ENCODE measurements at places on chromosomes 11 and 22.

- no peak for DNase-seq
Measured at GRCh38 chr11:69866648-69867047, 47.4 kb upstream of the FGF3 start.

DNA sequence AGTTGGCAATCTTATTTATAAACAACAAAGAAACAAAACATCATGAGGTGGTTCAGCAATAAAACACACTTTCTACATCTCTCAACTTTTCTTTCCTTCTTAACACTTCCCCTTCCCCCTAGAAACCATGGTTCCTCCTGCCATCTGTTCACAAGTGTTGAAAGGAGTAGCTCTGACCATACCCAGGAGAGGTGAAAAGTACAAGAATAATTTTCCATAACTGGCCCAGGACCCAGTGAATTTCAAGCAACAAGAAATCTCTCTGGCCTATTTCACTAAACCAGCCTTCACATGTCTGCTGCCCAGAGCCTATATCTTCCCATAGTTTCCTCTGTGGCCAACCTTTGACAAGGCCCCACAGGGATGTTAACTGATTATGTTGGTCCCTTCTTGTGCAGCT, 98.2 kb upstream of the CEP126 start:
- no peak for DNase-seq

GRCh38 chr11:111456859-111457730, 55.1 kb downstream of the BTG4 start:
- DNase-seq: no peak

GRCh38 chr22:28630177-28630574, 49.5 kb downstream of the TTC28 start:
- DNase-seq: no peak

- no peak for DNase-seq
Measured at GRCh38 chr22:47128622-47129215, 366.3 kb downstream of the TBC1D22A start.

DNA sequence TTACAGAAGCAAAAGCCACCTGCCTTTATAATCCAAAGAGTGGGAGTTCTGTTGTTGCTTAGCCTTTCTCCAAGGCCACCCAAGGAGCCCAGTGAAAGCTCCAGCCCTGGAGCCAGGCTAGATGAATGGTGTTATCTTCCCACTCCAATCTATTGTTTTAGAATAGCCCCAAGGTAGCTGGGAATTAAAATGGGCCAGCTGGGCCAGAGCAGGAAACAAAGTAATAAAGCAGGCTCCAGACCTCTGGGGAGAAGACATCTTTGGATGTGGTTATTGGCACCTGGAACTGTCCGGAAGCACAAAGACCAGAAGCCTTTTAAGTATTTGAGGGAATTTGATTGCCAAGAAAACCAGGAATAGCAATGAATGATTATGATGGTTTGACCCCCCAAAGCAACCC, 8.8 kb downstream of the C11orf96 start:
- DNase-seq: no peak

GRCh38 chr11:111910676-111911562, 651 bp downstream of the CRYAB start:
- no peak for DNase-seq

DNA sequence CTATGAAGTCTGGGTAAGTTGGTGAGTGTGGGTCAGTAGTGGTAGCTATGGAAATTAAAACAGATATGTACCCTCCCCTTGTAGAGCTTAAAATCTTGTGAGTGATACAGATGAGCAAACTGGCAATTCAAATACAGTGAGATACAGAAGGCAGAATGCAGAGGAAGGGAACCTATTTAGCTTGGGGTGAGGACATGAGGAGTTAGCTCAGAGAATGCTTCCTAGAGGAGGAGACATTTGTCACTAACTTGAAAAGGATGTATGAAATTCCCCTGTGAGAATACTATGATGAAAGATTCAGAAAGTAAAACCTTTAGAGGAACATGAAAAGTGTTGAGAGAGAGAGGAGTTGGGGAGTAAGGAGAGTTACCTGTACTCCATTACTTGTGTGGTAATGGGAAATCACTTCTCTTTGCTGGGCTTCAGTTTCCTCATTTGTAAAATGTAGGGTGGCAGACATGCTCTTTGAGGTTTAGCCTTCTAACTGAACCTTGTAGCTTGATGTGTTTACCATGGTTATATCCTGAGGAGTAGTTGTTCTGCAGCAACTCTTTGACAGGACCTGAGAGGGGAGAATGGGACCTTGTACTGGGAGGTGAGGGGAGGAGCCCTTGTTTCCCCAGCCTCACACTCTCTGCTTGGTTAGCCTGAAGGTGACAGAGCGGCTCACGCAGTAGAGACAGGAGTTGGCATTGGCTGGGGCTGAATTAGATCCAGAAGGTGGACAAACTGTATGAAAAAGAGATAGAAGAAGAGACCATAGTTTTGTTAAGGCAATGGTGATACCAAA, 17.9 kb downstream of the SWAP70 start:
- no peak for DNase-seq

DNA sequence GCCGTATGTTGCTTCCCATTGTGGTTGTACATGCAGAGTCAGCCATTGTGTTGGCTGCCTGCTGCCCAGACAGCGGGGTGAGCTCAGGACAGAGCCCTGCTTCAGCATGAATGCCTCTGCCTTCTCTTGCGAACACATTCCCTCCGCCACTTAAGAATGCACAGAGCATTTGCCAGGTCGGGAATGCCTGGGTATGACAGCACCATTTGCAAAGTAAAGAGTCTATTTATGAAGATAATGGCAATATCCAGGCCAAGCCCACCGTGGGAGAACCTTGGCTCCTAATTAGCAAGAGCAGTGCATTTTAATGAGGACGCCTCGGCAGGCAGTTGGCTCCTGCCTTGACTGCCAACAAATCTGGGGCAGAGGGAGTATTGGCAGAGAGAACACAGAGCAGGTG, 62.5 kb upstream of the SORL1 start:
- no peak for DNase-seq

DNA sequence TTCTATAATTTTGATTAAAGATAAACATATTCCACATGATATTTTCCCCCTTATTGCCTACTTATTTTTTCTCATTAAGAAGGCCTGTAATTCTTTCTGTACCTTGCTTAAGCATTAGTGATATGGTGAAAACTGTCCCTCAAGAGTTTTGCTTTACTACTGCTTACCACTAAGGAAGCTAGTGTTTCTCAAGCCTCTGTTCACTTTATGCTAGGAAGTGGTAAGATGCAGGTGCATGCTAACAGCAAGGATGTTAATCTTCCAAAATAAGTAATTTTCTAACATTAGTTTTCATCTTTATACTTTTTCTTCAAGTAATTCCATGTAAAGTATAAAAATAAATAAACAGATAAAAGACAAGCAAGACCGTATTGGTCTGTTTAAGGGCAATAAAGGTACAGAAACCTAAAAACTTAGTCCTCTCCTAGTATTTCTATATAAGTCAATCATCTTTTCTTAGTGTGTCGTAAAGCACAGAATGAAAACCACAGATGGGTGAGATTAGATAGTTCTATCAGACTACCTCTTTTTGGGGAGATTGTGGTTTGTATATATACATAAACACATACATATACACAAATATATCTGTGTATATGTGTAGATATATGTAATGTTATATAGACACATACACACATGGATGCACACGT, 731.0 kb upstream of the CNTN5 start:
- DNase-seq: no peak

DNA sequence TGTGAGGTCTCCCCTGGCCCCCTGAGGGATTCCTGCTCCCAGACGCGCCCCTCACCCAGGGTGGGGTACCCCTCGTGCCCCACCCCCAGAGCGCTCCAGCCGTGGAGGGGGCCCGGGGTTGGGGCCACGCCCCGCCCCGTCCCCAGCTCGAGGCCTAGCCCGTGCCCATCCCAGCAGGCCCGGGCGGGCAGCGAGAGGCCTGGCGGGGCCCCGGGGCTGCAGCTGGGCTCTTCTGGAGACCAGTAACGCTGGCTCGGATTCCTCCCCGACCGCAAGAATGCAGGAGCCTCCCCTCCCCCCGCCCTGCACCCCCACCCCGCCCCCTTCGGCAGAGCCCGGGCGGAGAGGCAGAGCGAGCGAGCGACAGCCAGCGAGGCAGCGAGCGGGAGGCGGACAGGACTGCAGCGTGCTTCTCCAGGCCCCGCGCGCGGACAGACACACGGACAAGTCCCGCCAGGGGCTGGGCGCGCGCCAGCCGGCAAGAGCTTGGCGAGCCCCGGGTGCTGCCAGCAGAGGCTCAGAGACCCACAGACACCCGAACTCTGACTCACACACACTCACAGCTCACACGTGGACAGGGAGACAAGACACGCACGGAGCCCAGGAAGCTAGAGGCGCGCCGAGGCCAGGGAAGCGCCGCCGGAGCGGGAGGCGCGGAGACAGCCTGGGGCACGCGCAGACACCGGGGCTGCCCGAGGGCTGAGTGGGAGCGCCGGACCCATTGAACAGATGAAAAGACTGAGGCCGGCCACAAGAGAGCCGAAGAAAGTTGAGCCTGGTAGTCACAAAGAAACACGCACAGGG, 15.2 kb downstream of the BCL9L start:
- no peak for DNase-seq

DNA sequence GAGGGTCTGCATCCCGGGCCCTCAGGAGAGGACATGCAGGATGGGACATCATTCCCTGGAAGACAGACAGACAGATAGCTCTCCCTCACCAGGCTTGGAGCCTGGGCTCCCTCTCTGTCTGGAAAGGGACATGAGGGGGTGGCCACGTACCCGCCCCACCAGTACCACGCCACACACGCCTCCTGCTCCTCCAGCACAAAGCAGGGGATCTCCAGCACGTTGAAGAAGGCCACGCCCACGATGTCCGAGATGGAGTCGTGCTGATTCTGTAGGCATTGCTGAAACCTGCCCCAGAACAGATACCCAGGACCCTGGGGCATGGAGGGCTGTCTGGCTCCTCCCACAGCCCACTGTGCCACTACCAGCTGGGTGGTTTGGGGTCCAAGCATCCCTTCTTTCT, 2.2 kb downstream of the PLA2G3 start:
- no peak for DNase-seq

DNA sequence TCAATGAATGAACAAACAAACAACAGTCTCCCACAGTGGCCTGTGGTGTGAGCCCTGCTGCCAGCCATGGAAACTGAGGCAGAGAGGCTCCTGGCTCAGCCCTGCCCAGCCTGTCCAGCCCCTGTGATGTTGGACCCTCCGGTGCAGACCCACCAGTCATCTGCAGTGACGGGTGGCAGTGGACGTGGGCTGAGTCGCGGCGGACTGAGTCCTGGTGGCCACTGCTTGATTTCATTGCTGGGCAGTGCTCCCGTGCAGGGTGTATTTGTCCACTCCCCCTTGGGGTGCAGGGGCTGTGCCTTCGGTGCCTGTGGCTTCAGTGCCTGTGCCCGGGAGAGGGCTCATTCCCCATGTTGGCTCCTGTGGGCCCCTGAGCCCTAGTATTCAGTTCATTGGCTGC, 31.9 kb upstream of the MUC5AC start:
- DNase-seq: no peak
